Stimulated activated CD8-positive, alpha-beta memory T cell treated with anti-CD3 and anti-CD28 coated beads, Interleukin-7, amount 100 ng/mL, for 1 hour (primary cell): ENCODE measurements at places on chromosomes 7 and 10.

GRCh38 chr7:66279912-66280311 lies 74.8 kb downstream of the TPST1 start:
- DNase-seq: no peak

- no peak for DNase-seq
These were observed 27.7 kb upstream of the VAX1 start for GRCh38 chr10:117165538-117166417.

- DNase-seq: no peak
These were observed 63.0 kb downstream of the HOXA1 start for GRCh38 chr7:27032839-27033238.

- no peak for DNase-seq
These were observed 43.8 kb upstream of the ATRNL1 start for GRCh38 chr10:115049318-115049717.

DNA sequence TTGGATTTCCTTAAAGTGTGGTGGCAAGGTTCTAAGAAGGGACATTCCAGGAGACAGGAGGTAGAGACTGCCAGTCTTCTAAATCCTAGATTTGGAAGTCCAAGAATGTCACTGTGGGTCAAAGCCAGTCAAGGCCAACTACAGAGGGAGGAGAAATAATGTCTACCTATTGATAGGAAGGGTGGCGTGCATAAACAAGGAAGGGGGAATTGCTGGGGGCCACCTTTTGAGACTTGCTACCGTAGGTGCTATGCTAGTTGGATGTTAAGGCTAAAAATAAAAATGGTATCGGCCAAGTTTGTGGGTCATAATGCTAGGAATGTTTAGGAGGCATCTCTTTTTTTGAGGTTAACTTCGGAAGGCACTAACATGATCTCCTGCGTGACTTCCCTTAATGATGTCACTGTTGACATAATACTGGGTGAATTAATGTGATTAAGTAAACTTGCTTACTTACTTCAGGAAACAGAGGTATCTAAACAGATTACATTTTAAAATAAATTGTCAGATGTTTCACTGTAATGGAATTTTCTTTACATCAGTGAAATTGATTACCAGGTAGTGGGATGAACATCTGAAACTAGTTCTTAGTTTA lies 4.8 kb downstream of the BTRC start:
- no peak for DNase-seq

GRCh38 chr10:30014511-30014910 lies 44.9 kb downstream of the JCAD start:
- DNase-seq: no peak

DNA sequence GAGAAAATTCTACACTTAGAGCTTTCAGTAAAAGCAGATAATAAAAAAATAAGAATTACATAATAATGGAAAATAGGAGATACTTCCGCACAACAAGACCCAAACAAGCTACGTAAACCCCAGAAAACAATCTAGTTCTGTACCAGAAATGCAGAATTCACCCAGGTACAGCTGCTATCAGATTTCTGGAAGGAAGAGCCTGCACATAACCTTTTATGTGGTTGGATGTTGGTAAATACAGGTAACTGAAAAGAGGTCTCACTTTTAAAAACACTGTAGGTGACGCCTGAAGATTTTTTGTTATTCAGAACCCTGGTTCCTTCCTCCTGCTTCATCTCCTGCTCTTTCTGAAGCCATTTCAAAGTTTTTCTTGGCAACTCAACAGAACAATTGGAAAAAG lies 29.9 kb downstream of the PANK1 start:
- DNase-seq: no peak

- no peak for DNase-seq
These were observed 20.7 kb upstream of the RAPGEF5 start for GRCh38 chr7:22377703-22378102.

- DNase-seq: no peak
These were observed 472.4 kb downstream of the ANKRD7 start for GRCh38 chr7:118696879-118697278.

- no peak for DNase-seq
These were observed 38.7 kb upstream of the LEP start for GRCh38 chr7:128202287-128202957.

DNA sequence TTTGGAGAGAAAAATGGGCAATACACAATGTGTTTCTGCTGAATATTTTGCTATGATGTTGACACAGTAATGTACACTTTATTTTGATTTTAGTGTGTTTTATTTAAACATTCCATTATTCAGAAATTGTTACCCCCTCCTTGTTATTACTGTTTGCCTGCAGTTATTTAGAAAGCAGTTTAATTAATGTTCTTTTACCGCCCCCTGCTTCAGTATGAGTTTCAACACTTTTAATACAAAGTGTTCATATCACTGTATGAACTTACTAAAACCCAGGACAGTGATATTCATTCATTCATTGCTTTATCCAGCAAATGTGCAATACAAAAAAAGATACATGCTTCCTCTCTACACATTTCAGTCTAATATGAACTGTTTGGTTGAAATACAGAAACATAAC lies 159.3 kb downstream of the AUTS2 start:
- no peak for DNase-seq

- no peak for DNase-seq
These were observed 58.1 kb downstream of the CSGALNACT2 start for GRCh38 chr10:43196131-43196980.

DNA sequence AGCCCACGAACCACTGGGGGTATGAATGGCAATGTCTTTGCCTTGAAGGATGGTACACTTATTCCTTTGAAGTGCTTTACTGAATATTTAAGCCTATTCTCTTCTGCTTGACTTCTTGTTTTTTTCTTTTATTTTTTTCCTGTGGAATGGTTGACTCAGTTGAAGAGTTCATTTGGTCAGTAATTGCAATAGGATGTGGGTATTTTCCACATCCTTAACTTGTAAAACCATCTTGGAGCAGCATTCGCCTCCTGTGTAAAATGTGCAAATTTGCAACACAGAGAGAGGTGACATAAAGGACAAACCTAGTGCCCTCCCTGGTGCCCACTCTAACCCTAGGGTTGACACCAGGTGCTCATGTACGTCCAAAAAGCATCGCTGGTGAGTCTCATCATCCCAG lies 347.0 kb downstream of the GATA3 start:
- no peak for DNase-seq

GRCh38 chr7:149427096-149427680 lies 33.7 kb downstream of the ZNF777 start:
- no peak for DNase-seq

DNA sequence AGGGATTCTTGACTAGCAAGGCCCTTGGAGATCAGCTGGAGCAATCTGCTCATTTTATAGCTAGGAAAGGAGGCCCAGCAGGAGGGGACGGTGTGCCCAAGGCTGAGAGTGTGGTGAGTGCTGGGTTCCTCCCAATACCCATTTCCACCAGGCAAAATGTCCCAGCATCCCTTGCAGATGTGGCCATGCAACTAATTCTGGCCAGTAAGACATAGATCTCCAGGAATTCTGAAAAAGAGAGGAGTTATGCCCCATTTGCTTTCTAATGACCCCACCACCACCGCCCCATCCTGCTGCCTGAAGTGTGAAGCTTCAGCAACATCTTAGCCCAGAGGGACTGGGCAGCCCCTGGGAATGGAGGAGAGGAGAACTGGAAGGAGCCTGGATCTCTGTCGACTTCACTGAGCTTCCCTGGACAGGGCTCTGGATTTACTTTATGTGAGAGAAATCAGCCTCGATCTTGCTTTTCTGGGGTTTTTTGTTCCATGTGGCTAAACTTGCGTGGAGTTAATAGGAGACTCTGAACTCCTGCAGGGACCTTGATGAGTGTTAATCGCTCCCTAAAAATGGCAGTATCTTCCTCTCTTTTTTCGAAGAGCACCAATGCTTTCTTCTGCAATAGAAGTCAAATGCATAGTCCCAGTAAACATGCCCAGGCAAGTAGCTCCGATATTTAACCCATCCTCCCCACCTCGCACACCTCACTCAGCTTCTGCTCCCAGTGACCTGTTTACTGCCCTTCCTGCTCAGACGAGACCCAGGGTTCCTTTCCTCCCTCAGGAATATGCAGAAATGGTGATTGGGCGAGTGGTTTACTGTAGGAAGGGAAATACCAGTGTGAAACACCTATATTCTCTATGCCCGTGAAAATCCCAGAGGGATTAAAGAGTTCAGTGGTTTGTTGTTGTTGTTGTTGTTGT lies 127.5 kb upstream of the GPR26 start:
- no peak for DNase-seq

DNA sequence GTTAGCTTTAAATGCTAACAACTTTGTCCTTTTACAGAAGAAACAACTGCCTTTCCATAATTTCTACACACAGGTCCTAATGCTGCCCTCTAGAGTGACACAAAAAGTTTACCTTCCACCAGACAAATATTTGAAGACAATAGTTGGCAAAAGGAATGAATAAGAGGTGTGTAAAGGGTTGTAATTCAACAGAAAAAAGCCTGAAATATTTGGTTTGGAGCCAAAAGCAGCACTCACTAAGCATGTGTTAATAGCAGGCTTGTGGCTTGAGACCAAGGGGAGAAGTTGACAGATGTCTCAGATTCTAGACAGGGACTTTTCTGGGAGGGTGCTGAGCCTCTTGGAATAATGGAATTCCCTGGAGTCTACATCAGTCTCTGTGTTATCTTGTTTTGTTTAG lies 156.2 kb upstream of the GALNT17 start:
- DNase-seq: no peak

GRCh38 chr7:64959072-64959747 lies 31.6 kb downstream of the ZNF117 start:
- DNase-seq: no peak

DNA sequence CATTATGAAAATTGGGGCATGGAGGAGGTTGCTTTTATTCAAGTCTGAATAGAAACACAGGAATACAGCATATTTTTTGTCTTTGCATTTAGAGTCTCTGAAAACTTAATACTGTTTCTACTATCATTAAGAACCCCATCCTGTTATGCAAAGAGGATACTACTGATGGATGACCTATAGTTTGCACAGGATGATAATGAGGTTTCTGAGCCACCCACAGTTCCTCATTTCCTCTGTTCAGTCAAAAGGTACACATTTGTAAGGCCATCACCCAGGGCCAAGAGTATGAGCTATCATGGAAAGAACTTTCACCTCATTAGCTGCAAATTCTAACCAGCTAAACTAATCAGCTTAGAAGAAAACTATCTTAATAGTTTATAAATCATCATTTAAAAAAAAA lies 213.0 kb upstream of the CHRM2 start:
- DNase-seq: no peak

GRCh38 chr7:35697414-35698175 lies 2.7 kb upstream of the HERPUD2 start:
- no peak for DNase-seq

DNA sequence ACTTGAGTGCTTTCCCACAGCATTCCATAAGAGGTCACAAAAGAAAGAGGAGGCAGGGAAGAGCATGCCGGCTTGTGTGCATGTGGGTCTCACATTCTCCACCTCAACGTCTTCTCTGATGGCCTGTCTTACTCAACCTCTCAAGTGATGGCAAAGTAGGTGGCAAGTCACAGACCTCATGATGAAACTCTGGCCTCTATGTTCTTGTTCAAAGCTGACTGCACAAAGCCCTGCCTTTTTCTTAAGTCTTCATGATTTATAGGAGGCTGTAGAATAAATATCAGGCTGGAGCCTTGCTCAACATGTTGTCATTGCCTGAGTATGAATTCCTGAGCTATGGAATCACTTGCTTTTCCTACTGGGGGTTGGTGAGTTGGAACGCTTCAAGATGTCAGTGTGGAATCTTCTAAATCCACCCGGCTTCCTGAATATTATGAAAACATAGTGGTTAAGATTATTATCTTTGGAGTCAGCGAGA lies 213.6 kb upstream of the INHBA start:
- no peak for DNase-seq

DNA sequence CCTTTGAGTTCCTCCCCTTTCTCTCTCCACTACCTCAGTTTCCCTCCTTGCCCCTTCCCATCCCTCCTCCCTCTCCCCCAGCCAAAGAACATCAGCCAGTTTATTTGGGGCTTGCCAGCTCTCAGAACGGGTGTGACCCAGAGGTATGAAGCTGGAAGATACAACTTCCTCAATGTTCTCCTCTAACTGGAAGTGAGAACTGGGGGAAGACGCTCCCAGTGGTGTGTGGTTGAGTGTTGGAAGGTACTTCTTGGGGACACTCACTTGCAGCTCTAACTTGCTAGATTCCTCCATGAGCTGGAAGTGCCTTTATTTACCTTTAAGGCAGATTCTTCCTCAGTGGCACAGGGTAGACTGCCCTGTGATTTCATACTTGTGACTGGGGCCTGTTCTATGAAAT lies 110.5 kb upstream of the HABP2 start:
- no peak for DNase-seq

DNA sequence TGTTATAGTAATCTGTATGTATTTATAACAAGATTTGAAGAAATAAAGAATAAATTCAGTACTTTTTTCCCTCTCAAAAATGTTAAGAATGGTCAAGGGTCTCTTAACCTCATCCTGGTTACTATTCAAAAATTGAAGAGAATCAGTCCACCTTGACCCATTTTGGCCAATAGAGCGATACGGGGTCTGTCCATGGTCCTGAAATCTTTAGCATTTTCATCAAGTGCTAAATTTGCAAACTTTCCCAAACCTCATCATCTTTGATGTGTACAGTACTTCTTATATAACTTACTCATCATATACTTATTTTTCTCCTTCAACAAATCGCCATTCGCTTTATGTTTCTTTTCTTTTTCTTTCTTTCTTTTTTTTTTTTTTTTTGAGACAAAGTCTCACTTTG lies 23.6 kb downstream of the TMEM178B start:
- DNase-seq: no peak

DNA sequence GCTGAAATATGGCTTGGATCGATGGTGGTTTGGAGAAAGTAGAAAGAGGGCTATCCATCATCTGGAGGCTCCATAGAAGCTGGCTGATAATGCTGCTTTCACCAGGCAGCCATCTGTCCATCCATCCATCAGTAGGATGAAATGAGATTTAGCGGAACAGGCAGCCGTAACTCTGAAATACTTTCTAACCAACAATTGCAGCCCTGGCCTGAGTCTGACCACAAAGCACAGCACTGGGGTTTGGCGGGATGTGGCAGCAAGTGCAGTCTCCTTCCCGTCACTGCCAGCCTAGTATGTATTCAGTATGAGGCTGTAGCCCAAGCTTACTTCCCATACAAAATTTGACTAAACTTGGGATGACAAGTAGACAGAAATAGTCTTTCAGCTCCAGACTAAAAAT lies 38.0 kb downstream of the R3HCC1L start:
- no peak for DNase-seq

GRCh38 chr10:89030791-89031190 lies 40.2 kb downstream of the FAS start:
- no peak for DNase-seq

GRCh38 chr7:121755286-121755685 lies 117.7 kb upstream of the PTPRZ1 start:
- DNase-seq: no peak

DNA sequence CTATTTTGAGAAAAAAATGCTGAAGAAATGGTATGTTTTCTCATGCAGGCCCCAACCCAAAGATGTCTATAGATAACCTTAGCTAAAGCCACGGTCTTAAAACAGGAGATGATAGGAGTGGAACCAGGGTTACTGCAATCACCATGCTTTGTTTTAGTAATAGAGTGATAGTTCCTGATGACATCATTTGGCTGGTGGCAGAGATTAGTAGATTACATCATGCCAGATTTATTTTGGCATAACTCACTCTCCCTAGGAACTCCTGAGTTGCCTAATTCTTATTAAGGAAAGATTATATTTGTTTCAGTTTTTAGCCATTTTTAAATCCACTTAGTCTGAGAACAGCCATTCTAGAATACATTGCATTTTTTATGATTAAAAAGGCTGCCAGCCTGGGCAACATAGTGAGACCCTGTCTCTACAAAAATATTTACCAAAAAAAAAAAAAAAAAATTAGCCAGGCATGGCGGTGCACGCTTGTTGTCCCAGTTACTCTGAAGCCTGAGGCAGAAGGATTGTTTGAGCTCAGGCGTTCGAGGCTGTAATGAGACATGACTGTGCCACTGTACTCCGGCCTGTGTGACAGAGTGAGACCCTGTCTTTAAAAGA lies 17.8 kb downstream of the ENO4 start:
- DNase-seq: no peak
